Lung (tissue), 17 donors: ENCODE measurements at places on chromosomes 13 and 19. TPM values are rescaled to one million over a fixed set of nuclear protein-coding genes. Genes with fewer than 3 reads are reported as not detected.

DNA sequence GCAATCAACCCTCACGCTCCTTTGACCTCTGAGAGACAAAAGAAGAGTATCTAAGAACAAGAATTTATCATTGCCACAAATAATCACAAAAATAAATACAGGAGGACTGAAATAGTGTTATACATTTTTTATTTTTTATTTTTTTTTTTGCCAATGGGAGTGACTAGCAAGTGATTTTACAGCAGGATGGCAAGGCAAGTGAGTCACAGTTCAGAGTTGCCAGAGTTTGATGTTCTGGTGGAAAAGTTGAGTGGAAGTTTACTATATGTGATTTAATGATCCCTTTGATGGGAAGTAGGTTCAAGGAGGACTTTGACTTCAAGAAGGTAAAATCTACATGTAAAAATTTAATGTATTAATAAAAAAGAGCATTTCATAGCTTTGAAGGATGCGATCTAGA, 2691.4 kb downstream of the PCDH9 start:
- no peak overlapping the region for H3K27ac ChIP-seq
- no peak overlapping the region for H3K4me3 ChIP-seq
- no peak for DNase-seq
- H3K36me3 ChIP-seq: no peaks in the 10 kb centered on the region
- no peaks in the 10 kb centered on the region for H3K4me1 ChIP-seq
- H3K27me3 ChIP-seq: no peaks in the 10 kb centered on the region

GRCh38 chr19:28746478-28746877, 466.5 kb downstream of the UQCRFS1 start:
- H3K27ac ChIP-seq: no peak overlapping the region
- DNase-seq: no peak
- no peaks in the 10 kb centered on the region for H3K36me3 ChIP-seq

DNA sequence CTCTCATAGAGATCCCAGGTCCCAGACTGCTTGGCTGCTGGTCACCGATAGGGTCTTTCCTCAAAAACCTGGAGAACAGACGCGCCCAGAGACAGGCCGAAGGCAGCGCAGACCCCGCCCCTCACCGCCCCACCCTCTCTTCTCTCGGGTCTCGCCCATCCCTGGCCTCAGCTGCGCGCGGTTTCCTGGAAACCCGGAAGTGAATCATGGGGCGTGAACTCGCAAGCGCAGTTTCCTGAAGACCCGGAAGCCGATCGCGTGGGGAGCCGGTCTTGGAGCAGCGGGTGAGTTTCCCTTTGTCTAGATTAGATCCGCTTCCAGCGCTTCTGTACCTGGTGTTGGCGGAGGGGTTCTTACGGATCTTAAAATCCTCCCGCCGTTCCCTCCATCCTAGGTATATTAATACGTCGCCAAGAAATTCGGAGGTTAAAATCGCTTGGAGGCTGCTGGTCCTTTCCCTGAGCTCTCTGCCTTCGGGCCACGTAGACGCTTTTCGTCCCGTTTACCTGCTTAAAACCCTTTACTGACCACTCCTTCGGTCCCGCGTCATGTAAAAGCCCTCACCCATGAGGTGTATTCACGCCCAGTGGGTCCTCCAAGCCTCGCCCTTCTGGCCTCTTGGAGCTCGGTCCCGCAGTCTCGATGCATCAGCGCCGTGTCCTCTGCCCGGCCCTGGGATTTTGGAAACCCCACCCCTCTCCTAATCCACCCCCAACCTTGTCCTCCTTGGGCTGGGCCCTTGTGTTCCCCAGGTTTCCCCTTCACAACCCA, at the start of gene ZNF578:
ZNF578 (plus strand) TSS at position 230 of the 771 bp plus-strand sequence. CDS start 48,293 bp downstream, outside the sequence.
- H3K4me3 ChIP-seq: peak within 1 kb of the TSS; percentile 73
- H3K27me3 ChIP-seq: peaks cover 3% of the 10 kb centered on the region
- DNase-seq: peak; percentile 94
- H3K27ac ChIP-seq: no peak within 1 kb of the TSS
- H3K36me3 ChIP-seq: peaks cover 34% of the 10 kb centered on the region
- H3K4me1 ChIP-seq: peaks cover 2% of the 10 kb centered on the region

DNA sequence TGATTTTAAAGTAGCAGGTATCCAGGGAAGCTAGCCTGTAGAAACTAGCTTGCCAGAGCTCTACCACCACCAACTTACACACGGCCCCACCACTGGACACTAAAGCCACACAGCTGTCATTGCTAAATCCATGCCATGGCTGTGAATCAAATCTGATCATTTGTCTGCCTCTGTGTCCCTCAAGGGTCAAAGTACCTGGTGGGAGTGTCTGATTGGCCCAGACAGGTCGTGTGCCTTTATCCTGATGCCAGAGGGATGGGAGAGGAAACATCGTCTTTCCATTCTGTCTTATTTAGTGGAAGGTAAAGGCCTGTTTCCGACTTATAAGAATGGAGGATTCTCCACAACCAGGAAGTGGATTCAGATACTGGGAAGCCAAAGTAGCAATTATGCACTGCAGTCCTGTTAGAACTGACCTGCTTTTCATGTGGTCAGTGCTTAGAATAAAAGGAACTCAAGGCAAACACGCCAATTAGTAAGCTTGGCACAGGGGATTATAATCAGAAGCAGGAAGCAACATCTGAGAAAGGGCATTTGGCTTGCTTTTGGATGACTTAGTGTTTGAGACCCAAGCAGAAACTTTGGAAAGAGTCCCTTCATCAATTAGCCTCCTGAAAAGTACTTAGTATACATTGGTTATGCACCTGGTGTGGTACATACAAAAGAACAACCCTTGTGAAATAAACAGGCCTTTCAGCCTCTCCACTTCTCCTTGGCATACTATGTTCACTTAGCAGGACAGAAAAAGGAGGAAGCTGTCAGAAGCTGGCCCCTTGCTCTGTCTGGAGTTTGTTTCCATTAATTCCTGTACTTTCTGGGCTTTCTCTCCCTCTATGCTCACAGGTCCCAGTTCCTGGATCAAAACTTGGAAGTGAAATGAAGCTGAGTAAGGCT, 192.4 kb downstream of the NUFIP1 start:
- no peak overlapping the region for H3K4me3 ChIP-seq
- H3K27me3 ChIP-seq: no peaks in the 10 kb centered on the region
- DNase-seq: no peak
- no peaks in the 10 kb centered on the region for H3K36me3 ChIP-seq
- H3K27ac ChIP-seq: no peak overlapping the region

Gene KMT5C
- total RNA-seq: 16.5 TPM
